ENCODE measurements at places on chromosomes 1 and 21.

DNA sequence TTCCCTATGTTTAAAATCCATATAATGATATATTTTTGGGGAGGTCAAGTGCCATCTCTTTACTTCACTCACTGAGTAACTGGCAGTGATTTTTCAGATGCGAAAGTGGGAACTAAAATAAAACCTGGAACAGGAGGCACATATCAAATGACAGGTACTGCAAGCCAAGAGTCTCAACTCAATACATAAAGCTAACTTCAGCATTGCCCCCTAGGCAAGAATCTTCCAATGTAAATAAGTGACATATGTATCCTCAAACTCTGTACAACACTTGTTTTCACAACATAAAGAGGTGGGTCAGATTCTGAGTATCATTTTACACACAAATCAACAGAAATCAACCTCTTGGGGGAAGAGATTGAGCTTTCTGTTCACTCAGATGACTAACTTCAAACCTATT, 18.1 kb downstream of the DCAF8 start:
- no peak for DNase-seq

DNA sequence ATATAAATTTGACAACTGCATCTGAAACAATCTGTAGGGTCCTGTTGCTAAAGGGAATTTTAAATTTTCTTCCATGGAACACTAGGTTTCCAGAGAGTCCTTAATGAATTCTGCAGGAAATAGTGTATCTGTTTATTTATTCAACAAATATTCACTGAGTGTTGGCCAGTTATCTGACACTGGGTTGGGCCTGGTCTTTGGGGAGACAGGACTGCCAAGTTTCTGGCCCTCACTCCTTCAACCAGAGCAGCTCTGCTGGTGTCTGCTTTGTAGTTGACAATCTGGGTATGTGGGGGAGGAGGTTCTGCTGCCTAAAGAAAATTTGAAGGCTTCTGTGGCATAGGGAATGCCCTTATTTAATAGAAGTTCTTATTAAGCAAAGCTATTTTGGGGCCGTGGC, 26.1 kb upstream of the HUNK start:
- DNase-seq, result no peak

- no peak for DNase-seq
These were observed 540 bp downstream of the BCAN start for GRCh38 chr1:156642265-156643048.

GRCh38 chr1:94734963-94735901, 84.9 kb upstream of the SLC44A3 start:
- DNase-seq, result peak; percentile 38

DNA sequence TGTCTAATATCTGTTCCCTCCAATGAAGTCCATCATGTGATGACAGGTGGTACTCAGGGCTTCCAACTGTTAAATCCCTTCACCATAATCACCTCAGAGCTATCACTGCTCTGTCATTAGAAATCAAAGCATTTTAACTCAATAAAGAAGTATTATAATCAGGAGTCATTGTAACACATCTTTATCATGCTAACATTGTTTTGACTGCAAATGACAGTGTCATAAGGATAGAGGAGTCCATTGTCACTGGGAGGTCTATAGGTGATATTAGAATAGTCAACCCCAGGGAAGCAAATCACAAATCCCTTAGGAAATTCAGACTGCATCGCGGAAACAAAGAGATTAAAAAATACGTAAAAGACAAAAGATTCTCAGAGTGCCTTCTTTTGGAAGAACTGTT, 30.8 kb downstream of the LRRC53 start:
- no peak for DNase-seq

DNA sequence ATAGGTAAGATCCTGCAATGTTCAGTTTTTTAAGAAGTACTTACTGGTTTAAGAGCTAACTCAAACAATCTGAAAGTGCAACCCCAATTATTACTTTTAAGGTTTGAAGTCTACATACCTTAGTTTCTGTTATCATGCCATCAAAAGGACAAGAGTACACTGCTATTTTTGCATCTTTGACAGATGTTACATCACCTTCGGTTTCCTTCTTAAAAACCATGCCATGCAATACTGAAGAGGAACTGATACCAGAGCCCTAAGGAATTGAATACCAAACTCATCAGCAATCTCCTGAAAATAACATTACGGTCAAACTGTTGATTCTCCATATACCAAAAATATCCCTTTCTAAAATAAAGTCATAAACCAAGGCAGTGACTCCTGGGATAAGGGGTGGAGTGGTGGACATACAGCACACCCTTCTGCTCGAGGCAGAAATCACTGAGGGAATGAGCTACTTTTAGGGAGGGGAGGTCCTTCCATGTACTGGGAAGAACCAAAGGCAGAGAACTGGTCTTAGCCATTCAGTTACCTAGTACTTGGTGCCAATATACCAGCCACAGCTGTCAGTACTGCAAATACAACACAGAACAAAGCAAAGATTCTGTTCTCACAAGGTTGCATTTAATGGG, 8.5 kb downstream of the CCT8 start:
- DNase-seq, result no peak

GRCh38 chr1:235253219-235253962, 74.6 kb downstream of the ARID4B start:
- DNase-seq, result peak; percentile 23

DNA sequence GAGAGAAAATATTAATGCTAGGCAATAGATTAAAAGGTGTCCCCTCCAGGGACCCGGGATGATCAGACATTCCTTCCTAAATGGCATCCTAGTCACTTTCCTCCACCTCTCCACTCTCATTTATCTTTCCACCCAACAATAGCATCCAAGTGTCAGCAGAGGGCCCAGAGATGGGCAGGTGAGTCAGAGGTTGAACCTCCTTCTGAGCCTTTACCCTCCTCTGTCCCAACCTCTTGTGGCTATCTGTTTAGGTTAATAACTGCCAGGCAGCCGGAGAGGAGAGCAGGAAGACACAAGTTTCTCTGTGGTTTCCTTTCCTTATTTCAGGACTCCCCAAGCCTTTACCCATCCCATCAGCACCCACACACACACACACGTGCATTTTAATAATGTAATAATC, 4.1 kb downstream of the GJA5 start:
- no peak for DNase-seq

GRCh38 chr1:218611916-218612585, 266.9 kb downstream of the TGFB2 start:
- no peak for DNase-seq

GRCh38 chr1:87325982-87326738, 2.5 kb upstream of the LMO4 start:
- no peak for DNase-seq

GRCh38 chr1:172143384-172144055, 277.0 kb upstream of the C1orf105 start:
- no peak for DNase-seq

- no peak for DNase-seq
These were observed 2.4 kb upstream of the SLC19A2 start for GRCh38 chr1:169488157-169488556.

DNA sequence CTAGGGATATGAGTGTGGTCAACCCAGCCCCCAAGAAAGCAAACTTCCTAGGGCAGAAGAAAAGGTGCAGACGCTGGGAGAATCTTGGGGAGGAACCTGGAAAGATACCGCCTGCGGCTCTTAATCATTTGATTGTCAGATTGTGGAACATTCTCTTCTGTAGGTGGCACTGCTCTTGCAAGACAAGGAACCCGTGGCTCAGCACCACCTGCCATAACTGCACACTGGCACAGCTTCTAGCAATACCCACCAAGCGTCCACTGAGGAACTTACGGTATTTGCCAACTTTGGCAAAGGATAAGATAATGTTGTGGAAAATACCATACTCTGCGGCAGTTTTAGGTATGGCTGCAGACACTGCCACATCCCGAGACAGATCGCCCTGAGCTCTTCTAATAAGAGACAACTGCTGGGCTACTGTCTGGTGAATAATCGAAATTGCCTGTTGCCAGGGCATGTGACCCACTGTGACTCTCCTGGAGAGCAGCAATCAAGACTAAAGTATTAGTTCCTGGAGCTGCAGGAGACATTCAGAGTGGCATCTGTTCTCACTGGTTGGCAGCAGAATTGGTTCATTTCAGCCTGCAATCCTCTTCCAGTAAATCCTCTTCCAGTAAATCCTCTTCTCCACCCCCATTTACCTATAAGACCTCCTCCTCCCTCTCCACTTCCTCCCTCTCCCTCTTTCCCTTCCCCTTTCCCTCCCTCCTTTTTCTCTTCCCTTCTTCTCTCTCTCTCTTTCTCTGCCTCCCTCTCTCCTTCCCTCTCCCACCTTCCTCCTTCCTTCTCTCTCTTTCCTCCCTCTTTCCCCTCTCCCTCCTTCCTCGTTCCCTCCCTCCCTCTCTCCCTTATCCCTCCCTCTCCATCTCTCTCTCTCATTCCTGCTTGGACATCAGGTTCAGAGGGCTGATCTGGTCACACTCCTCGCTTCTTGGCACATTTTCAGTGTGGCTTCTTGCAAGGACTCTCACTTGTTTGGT, 49.7 kb upstream of the B3GALT5 start:
- no peak for DNase-seq

GRCh38 chr1:54488779-54489626, 59.0 kb upstream of the ACOT11 start:
- DNase-seq, result no peak

DNA sequence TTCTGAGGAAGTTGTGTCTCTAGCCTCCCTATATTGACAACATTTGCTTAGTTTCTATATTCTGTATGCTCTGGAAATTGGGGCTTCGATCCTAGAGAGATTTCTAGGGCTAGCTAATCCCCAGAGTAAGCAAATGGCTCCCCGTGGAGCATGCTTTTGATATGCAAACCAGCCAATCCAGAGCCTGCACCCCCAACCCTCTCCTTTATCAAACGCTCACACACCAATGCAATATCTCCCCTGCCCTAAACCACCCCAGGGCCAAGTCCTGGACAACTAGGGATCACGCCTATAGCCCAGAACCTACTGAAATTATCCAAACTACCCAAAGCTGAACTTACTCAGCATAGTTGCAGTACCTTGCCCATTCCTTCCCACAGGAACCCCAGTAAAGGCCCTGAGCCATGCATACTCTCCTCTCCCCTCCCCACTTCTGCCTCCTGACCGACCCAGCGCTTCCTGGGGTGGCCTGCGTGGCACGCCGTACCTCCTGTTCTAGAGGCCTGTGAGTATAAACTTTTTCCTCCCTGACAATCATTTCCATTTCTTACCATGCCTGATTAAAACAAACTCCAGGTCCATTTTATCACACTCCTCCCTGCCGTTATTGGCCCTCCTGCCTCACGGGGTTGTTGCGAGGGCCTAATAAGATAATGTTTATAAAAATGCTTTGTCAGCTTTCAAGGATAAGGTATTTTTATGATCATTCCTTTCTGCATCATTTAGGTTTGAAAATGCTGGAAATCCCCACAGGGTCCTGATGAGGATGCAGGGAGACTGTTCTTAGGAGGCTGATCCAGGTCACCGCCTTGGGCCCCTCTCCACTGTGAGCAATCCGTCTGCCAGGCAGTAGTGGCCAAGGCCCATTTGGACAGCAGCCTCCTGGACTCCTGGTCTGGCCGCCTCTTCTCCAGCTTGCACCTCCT, 102.7 kb downstream of the TENT5C start:
- peak; percentile 40 for DNase-seq

DNA sequence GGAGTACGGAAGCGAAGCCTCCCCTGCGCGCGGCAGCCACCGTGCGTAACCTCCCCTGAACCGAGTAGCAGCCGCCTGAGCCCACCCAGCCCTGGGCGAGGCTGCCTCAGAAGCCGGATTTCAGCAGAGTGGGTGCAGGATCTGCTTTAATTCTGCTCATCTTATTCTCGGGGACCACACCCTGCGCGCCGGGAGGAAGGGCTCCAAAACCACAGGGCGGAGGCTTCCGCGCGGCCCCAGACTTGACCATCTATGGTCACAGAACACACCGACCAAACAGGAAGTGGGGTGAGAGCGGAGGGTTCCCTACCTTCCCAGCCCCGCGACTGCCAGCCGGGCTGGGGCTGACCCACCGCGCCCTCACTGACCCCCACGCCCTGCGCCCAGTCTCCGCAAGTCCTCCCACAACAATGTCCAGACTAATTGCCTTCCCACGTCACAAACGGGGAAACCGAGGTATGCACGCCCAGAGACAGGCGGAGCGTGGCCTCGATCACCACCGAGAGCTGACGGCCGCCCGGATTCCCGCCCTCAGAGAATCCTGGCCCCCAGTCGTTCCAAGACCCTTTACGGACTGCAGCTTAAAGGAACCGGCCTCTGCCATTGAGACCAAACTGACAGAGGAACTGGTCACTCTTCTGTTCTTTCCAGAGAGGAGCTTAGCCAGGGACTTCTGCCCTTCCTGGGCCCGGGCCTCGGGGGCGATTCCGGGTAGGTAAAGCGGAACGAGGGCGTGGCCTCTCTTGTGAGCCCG, 595 bp upstream of the CAP1 start:
- DNase-seq, result no peak

DNA sequence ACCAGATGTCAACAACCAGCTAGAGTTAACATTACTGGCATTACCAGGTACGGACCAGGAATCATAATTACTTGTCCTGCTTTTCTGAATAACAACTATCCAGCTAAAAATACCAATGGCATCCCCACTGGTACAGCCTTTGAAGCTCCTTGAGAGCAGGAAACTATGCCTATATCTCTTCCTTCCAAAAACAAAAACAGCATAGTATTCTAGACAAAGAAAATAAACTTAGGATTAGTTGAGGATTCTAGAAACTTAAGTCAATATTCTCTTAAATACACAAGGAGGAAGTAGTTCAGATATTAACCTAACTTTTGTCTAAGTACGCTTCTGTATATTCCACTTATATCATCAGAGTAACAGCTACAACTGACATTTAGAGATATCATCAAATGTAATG, 3.0 kb downstream of the FUBP1 start:
- no peak for DNase-seq

DNA sequence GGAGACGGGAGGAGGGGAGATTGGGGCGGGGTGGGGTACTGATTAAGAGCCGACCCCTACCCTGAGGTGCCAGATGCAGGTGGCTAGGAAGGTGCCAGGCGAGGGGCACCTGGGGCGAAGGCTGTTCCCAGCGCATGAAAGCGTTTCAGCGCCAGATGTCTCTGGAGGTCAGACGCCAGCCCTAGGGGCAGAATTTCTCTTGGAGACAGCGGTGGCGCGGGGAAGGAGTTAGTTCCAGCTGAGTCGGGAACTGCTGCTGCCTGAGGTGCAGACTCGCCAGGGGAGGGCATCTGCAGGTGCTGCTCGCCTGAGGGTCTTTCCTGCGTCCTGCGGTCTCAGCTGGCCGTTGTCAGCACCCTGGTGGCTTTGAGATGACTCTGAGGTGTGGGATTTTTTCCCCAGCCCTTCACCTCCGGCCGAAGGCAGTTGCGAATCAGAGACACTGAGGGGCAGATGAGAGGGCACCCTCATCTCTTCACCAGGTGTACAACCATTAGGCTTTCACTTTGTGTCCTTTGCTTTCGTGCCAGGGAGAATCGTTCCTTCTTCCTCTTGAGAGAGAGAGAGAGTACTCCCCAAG, 539 bp downstream of the CGN start:
- DNase-seq, result no peak

- DNase-seq, result no peak
These were observed 5.7 kb upstream of the PEF1 start for GRCh38 chr1:31650161-31651088.

GRCh38 chr1:230698130-230698529, 15.8 kb downstream of the AGT start:
- DNase-seq, result no peak

- no peak for DNase-seq
These were observed 236.6 kb upstream of the RAB4A start for GRCh38 chr1:229034342-229034741.

GRCh38 chr1:54296666-54297065, 96.7 kb downstream of the MRPL37 start:
- no peak for DNase-seq

All from iPS DF 19.7 (cell line).